ENCODE measurements at places on chromosomes 12 and 14.
A peak's percentile ranks its signal among the peaks of the same experiment; 100 is the strongest.

- DNase-seq: no peak
These were observed 131.4 kb downstream of the DACT1 start for GRCh38 chr14:58769011-58769643.

DNA sequence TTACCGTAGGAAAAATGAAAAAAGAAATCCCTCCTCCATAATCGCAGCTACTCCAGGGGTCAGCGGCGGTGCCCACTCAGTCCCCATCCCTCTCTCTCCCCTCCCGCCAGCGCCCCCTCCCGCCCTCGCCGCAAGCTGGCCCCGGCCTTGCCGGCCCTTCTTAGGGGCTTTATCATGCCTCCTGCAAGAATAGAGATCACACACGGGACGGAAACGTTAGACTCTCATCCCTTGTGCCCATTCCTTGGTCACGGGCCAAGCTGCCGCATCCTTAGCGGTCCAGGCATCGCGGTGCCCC lies 692 bp upstream of the COX14 start:
- no peak for DNase-seq

- DNase-seq: no peak
These were observed 914 bp upstream of the PACS2 start for GRCh38 chr14:105313381-105314286.

DNA sequence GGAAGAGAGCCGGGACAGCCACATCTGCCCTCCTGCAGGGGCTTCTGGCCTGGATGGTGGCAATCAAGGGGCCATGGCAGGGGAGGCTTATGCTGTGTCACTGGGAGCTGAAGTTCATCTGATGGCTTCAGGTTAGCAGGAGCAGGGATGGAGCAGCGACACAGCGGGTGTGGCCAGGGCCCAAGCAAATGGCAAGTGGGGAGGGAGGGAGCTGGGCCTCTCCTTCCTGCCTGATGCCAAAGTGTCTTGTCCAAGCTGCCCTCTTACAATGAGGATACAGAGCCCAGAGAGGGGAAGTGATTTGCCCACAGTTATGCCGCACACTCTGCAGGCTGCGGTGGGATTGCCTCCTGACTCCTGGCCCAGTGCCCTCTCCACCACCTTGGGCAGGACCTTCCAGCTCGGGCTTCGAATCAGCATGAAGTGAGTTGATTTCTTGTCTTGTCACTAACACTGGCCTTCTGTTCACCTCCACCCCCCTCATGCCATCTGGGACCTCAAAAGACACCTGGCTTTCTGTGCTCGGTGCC lies 51.3 kb downstream of the IQSEC3 start:
- DNase-seq: no peak

- no peak for DNase-seq
These were observed 20.8 kb downstream of the CKAP4 start for GRCh38 chr12:106226884-106227640.

GRCh38 chr12:132066345-132066685 lies 77.8 kb downstream of the DDX51 start:
- no peak for DNase-seq

DNA sequence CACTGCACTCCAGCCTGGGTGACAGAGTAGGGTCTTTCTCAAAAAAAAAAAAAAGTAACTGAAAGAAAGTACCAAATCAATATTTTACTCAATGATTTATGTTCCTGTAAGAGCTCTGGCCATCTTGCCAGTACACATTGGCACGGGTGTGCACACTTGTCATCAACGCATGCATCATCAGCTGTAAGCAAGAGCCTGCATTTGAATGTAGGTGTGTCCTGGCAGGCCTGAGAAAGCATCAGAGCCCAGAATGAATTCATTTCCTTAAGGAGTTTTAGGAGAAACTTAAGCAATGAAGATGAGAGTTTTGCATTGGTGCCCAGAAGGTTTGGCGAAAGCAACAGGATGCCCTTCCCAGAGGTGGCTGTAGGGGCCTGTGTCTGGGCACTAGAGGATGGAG lies 88.5 kb upstream of the FZD10 start:
- DNase-seq: no peak

- no peak for DNase-seq
These were observed 36.2 kb upstream of the GNG2 start for GRCh38 chr14:51824191-51824590.

DNA sequence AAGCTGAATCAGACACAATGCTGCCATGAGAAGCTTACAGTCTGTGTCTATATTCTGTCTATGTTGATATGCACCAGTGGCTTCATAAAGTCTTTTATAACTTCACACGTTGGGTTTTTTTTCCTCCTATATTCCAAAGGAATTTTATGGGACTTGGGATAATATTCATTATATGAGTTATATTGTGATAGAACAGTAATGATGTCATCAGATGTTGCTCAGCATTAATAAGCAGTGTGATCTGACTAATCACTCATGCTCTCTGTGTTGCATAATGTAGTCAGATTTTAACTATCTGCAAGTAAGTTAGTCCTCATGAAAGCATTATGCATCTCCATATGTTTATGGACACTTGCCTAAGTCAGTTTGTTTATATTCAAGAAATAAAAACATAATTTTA lies 159.6 kb downstream of the PLCZ1 start:
- DNase-seq: no peak

DNA sequence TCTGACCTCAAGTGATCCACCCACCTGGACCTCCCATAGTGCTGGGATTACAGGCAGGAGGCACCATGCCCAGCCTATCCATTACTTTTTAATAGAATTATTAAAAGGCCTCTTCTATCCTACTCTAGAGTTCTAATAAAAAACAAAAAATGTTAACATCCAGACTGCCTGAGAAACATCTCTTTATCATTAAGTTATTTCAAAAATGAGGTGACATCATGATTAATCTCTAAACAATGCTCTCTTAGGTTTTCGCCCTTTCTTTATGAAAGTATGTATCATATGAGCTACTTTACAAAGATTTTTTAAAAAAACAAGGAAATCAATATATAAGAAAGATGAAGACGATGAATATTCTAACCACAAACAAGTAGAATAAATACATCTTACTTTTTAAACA lies 52.6 kb downstream of the FGD6 start:
- DNase-seq: no peak

GRCh38 chr12:117857632-117858612 lies 110.9 kb downstream of the KSR2 start:
- DNase-seq: no peak

DNA sequence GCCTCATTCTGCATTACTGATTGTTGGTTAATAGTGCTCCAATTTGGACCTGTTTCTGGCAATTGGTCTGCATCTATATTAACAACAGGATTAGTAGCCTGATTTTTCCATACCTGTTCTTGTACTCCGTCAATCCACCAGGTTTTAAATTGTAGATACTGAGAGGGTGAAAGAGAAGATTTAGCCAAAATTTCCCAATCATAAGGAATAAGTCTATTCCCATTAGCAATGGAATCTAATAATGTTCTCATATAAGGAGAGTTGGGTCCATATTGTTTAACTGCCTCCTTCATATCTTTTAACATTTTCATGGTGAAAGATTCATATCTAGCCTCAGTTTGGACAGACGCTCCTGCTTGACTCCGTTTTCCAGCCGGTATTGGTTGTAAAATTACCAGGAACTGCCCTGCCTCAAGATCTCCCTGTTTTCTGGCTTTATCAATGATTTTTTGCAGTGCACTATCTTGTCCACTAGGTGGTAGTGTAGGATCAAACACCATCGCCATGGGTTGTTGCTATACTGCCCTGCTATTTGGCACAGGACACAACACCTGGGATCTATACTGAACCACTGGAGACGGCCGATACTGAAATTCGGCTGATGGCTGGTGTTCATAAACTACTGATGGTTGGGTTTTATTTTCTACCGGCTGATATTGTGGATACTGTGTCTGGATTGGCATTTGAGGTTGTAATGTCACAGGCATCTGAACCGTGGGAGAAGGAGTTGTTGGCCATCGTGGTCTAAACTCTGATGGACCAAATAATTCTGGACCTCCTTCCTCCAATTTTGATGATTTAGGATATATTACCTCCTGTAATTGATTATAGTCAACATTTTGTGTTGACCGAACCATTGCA lies 25.2 kb downstream of the DHRS4L2 start:
- peak; percentile 65 for DNase-seq
